NCI-H1092 (cell line): ENCODE measurements at places on chromosomes 11 and 22.

DNA sequence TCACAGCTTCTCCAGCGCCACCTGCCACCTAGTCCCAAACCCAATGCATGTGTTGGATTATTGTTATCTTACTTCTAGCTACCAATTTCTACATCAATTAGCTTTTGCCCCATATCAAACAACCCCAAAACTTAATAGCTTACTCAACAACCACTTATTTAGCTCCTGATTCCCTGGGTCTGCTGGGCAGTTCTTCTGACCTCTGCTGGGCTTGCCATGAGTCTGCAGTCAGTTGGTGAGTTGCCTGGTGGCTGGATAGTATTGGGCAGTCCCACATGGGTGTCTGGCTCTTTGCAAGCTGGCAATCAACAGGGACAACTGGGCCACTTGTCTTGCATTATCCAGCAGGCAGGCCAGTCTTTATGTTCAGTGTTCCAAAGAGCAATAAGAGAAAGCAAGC is 13.6 kb upstream of the MS4A15 start:
- no peak for DNase-seq

DNA sequence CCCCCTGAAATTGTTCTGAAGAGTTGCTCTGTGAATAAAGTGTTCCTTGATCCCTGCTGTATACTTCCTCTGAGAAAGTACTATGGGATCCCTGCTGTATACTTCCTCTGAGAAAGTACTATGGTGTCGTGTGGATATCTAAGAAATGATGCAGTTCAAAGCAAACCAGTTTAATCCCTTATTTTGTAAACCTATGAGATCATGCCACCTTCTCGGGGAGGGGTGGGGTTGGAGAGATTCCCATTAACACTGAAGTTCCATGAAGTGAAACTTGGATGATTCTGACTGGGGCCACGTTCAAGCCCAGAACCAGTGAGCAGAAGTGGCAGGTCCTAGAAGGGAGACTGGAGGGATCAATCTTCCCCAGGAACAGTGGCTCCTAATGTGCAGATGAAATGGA is 13.0 kb upstream of the TP53AIP1 start:
- DNase-seq: no peak

GRCh38 chr11:27532652-27533325 is 26.2 kb upstream of the LIN7C start:
- no peak for DNase-seq

DNA sequence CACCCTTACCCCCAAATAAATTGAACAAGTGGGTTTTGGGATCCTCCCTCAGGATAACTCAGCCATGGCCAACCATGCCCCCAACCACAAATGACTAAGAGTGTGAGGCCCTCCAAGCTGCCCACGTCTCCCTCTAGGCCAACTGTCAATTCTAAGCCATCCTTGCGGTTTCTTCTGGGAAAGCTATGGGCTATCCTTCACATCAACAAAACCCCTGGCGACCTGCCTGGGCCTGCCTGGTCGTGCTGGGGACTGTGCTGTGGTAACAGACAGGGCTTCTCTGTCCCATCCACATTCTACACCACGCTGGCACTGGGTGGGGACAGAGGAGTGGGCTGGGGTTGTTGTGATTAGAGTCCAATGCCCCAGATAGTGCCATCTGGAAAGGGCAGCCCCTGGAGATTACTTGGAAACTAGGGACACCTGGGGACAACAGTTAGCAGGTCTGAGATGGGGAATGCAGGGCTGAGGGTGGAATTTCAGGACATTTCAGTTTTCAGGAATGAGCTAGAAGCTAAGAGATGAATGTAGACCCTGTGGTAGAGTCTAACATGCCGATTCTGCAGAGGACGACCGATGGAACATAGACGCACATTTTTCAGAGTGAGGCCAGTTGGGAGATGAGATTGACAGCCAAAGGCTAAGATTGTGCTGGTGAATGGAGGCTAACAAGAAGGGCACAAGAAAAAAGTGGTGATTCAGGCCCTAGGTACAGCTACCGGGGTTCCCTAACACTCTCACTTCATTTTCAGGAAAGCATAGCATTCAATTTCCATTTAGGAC is 131.9 kb downstream of the RASSF10 start:
- no peak for DNase-seq

- no peak for DNase-seq
Measured at GRCh38 chr22:49576241-49577141, 251.2 kb downstream of the BRD1 start.

DNA sequence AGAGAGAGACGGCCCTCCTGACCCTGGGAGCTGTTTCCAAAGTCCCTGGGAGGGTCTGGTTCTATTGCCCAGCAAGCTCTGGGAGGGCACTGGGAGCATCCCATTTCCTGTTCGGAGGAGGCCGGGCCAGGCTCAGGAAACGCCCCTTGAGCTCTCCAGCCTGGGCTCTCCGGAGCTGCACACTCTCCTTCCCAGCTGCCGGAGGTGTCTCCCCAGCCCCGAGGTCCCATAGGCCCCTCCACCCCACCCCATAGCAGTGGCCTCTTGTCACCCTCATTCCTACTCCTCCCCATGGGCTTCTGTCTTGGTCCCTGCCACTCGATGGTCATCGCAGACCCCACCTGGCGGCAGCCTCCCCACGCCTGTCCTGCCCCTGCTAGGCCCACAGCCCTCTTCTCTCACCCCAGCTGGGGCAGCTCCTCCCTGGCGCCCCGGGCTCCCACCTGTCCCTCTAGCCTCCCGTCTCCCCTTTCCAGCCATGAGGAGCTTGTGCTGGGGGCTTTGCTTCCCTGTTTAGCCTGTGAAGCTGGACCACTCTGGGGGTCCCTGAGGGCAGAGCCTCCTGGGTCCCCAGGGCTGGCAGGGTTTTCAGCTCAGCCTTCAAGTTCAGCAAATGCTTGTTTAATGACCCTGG is 2.8 kb downstream of the TSPAN32 start:
- no peak for DNase-seq

- DNase-seq: no peak
Measured at GRCh38 chr11:134358165-134358855, 26.5 kb downstream of the GLB1L2 start.

GRCh38 chr11:95991545-95991944 is 67.6 kb upstream of the MTMR2 start:
- no peak for DNase-seq

DNA sequence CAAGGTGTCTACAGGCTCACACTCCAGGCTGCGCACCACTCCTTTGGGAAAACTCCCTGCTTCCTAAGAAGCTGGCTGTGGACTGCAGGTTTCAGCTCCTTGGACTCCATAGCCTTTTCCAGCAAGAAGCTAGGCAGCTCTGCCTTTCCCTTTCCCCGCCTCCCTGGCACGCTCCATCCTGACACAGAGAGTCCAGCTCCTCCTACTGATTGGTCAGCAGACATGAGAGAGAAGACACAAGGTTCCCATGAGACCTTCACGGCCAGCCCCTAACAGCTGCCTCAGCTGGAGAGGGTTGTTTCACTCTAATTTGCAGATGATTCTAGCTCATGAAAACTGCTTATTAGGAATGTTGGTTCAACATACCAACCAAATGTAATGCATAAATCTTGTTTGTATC is 27.6 kb downstream of the TENM4 start:
- peak; percentile 61 for DNase-seq

GRCh38 chr22:26534171-26534855 is 22.0 kb upstream of the TFIP11 start:
- no peak for DNase-seq

GRCh38 chr11:75262436-75262835 is 21.9 kb downstream of the TPBGL start:
- no peak for DNase-seq

DNA sequence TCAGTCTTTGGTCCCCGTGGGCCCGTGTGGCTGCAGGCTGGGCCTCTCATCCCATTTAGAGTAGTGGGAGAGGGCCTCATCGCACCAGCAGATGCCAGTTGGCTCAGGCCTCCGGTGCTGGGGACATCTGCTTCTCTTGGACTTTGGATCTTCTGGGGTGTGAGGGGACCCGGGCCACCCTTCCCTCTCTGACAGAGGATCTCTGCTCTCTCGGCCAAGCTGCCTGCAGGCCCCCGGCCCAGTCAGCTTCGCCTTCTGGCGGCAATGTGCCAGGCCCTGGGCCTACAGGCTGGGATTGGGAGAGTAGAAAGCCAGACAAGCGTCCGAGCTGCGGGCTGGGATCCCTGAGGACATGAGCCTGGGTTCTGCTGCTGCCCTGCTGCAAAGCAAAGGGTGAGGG is 15.0 kb upstream of the FGF3 start:
- DNase-seq: no peak
